ENCODE measurements at places on chromosomes 5 and 9.

DNA sequence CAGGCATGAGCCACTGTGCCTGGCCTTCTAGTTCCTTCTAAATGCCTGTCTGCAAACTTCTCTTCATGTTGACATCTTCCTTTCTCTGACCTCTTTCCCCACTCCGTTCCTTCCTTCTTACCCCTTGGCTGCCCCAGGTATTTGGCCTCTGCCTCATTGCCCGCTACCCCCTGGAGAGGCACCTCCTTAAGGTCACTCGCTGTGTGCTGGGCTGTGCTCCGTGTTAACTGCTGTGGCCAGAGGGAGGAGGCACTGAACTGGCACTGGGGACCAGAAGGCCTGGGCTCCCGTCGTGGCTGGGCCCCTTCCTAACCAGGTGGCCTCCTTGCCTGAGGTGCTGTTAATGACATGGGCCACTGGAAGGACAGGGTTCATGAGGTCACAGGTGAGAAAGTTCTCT is 39.4 kb downstream of the LAMC3 start:
- DNase-seq = no peak

DNA sequence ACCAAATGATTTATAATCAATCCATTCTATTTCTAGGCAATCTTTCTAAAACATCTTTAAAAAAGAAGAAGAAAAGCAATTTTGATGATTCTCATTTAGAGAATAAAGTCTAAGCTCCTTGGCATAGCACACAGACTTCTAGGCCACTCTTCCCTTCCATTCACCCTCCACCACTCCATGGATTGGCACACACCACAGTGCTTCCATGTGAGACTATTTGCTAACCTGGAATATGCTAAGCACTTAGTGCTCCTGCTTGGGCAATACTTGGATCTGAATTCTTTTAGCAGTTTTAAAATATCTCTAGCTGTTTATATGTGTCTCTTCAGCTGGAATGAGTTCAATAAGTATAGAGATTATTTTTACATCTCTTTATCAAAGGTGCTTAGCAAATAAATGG is 177.6 kb upstream of the FBXL7 start:
- no peak for DNase-seq

DNA sequence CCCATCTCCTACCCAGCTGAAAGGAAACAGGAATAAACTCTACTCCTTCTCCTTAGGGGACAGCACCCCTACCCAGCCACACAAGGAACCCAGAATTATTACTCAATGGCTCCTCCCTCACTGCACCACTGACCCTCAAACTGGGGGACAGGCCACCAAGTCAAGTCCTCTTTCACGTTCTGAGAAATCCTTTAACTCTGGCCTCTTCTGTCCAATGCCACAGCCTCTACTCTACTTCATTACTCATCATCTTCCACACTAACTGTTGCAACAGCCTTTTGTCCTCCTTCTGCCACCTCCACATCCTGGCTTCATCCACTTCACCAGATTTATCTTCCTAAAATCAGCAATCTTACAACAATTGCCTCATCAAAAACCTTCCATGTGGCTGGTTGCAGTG is 6.8 kb downstream of the TTC39B start:
- peak; percentile 18 for DNase-seq

DNA sequence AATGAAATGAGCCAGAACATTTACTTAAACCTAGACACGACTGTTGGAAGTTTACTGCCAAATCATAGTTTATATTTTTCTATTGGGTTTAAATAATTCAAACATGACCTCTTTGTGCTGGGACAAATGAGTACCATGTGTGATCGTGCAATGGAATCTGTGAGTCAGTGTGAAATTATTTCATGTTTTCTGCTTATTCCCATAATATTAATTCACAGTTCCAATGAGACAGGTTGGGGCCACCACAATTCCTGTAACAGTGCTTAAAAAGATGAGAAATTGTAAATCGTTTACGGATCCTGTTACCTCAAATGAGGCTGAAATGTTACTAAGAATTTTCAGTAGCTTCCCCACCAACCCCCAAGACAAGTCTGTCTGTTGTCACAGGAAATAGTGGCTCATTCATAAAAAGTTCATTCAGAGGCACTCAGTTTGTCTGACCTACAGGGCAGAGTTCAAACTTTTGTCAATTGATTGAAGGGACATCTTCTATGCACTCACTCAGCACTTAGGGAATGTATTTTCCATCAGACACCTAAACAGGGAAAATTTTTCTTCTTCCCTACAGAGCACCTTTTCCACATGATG is 563.9 kb upstream of the ADAMTS16 start:
- DNase-seq = peak; percentile 65

DNA sequence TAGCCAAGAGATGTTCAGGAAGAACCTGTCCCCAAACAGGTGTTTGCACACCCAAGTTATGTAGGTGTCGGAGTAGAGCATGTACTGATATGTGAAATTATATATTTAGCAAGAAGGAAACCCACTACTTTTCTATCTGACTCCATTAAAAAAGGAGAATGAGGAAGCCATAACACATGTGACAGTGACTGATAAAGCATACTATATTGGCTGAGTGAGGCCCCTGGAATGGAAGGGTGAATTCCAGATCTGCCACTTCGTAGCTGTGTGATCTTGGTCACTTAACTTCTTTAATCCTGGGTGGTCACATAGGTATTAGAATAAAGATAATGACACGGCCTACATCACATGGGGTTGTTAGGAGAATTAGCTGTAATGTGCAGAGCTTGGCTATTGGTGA is 116.0 kb upstream of the MAN2A1 start:
- no peak for DNase-seq

DNA sequence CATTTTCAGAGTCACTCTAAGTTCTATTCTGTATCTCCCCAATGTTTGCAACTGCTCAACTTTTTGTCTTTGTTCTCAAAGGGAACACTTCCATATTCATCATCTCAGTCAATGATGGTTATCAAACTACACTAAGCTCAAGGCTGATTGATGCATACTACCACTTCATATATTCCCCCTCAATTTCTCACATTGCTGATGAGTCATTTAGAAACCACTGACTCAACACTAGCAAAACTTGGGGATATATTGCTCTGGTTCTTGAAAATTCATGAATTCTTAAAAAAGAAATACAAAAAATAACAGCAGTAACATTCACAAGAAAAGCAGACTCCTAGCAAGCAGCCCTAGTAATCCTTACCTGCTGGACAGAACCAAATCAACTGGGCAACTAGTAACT is 52.2 kb downstream of the ABHD17B start:
- DNase-seq = peak; percentile 23

DNA sequence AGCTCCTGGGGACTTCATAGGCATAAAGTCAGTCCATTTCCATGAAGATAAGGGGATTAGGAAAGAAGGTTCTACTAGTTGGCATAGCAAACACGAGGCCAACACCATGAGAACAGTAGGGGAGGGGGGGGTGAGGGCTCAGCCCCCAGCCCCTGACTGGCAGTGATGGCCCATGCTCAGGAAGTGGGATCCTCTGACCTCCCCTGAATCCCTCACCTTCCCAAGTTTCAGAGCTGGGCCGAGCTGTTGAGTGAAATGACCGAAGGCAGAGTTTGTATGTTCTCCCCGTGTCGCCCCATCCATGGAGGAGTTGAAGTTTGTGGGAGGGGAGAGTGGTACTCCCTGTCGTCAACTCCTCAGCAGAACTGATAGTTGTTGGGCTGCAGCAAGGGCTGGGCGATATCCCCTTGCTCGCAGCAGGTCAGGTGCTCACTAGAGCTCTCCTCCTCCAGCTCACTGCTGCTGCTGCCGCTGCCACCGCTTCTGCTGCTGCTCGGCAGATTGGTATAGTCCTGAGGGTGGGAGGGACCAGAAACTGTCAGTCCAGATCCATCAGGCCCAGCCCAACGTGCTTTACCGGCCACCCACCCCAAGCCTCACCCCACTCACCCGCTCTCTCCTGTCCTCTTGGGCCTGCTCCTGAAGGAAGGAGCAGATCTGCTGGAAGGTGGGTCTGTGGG is 32.5 kb downstream of the CSF1R start:
- DNase-seq = no peak

GRCh38 chr9:132268725-132269352 is 85.9 kb downstream of the SETX start:
- peak; percentile 80 for DNase-seq

- no peak for DNase-seq
Measured at GRCh38 chr5:31887556-31887955, 248.6 kb downstream of the PDZD2 start.

DNA sequence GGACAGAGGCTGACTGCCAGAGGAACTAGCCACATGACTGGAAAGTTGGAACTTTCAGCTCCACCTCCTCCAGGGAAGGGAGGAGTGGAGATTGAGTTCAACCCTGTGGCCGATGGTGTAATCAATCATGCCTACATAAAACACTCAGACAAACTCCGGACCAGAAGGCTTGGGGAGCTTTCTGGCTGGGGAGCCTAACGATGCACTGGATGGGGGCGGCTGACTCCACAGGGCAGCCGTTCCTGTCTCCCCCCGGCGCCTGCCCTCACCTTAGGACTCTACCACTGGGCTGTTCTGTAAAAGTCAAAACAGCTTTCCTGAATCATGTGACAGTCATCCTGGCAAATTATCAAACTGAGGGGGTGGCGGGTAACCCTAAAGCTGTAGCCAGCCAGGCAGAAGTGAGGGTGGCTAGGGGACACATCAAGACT is 58.0 kb downstream of the GOLM1 start:
- DNase-seq = peak; percentile 64

- DNase-seq = no peak
Measured at GRCh38 chr5:32165597-32165996, 8.5 kb downstream of the GOLPH3 start.

- no peak for DNase-seq
Measured at GRCh38 chr5:61371474-61371873, 39.4 kb downstream of the ZSWIM6 start.

DNA sequence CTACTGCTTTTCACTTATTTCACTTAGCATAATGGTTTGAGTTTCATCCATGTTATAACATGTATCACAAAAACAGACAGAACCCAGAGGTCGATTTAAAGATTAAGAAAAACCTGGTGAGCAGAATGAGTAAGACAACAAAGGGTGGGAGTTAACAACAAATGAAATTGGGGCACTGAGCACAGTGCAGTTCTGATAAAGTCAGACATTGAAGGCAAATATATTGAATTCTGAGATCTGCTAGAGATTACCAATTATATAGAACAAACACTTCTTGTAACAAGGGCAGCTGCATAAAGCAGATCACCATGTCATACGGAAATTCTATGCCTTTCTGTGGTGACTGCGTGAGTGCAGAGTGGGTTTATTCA is 517.3 kb upstream of the RORB start:
- no peak for DNase-seq
